ENCODE measurements at places on chromosomes 2 and 18.

- no peak for DNase-seq
These were observed 22.2 kb downstream of the BUB1 start for GRCh38 chr2:110655701-110656100.

GRCh38 chr2:239736358-239737143, 288.6 kb downstream of the NDUFA10 start:
- DNase-seq, result no peak

GRCh38 chr2:75607988-75608683, 38.4 kb upstream of the MRPL19 start:
- DNase-seq, result no peak

DNA sequence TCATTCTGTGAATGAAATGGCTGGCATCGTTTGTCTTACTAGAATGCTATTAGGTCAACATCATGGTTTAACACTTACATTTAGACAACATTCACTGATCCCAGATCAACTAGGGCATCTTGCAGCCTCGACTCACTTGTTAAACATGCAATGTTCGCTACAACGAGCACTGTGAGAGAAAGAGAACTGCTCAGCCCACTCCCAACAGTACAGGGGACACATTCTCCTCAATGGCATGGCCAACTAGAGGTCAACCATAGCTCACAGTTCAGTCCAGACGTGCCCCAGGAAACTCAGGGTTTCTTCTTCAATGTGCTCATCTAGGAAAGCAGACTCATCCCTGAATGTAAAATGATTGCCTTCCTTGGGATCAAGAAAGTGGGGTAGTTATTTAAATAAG, 5.9 kb downstream of the WIPF1 start:
- DNase-seq, result no peak

- no peak for DNase-seq
These were observed 7.1 kb downstream of the PCBP1 start for GRCh38 chr2:70094171-70094977.

GRCh38 chr18:56391931-56392590, 246.3 kb downstream of the TXNL1 start:
- no peak for DNase-seq

DNA sequence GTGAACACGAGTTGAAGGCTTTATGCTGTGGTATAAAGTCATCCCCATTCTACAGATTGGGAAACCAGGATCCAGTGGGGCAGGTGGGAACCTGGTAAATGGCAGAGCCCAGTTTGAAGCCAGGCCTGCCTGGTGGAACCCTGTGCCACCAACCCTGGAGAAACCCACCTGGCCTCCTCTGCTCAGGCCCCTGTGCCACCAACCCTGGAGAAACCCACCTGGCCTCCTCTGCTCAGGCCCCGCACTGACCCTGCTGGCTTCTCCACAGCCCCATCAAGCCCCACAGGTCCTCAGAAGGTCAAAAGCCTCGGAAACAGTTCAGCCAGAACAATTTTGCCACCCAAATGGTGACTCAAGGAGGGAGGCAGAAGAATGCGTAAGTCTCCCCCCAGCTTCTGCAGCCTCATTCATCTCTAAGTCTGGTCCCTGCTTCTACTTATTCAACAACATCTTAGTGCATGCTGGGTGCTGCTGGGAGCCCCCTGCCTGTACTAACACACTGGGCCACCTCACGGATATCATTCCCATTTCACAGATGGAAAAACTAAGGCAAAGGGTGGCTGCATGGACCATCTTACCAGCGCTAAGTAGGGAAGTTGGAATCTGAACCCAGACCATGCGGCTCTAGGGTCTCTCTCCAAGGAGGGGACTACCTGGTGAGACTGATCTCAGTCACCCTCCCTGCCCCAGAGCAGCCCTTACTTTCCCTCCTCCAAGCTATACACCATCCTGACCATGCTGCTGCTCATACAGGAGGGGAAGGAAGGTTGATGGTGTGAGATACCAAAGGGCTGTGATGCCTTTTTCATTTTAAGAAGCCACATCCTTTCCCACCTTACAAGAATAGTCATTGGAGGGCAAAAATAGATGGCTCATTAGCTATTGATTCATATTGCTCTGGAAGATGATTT, 93.7 kb upstream of the ID2 start:
- DNase-seq, result no peak

DNA sequence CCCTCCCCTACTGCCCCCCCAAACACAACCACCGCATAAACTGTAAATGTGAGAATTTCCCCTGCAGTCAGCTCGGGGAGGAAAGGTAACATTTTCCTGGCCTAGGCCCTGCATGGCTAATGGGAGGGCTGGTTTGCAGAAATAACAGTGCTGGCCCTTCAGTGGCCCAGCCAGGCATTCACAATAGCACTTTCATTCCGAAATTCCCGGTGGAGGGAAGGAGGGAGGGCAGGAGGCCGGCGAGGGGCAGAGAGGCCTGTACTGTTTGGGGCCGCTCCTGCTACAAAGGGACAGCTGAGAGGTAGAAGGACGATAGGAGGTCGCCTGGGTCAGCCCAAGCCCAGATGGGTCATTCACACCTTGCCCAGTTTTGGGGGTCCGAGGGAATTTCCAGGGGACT, 11.3 kb downstream of the CYP26B1 start:
- no peak for DNase-seq

- DNase-seq, result no peak
These were observed 105.9 kb upstream of the CREB1 start for GRCh38 chr2:207423886-207424285.

- no peak for DNase-seq
These were observed 328.4 kb downstream of the CLIP4 start for GRCh38 chr2:29443627-29444026.

DNA sequence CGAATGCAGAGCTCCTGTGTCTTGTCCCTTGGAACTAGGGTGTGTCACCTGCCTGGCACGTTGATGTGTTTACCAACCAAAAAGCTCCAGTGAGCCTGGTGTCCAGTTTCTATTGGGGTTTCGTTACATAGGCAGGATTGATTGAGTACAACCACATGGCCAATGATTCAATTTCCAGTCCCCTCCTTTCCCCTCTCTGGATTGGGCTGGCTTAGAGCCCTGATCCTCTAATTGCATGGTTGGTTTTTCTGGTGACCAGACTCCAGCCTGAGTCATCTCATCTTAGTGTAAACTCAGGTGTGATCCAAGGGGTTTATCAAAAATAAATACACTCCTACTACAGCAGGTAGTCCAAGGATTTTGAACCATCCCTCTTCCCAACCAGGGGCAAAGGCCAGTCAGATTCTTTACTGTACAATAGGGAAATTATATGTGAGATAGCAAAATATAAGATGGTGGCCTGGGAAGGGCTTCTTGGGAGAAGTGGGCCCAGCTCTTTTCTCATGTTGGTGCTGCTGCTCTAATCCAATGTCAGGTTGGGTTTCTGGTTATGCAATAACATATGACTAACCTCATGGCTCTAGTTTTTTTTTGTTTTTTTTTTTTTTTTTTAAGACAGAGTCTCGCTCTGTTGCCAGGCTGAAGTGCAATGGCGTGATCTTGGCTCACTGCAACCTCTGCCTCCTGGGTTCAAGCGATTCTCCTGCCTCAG, 64.7 kb upstream of the MGAT5 start:
- DNase-seq, result no peak

DNA sequence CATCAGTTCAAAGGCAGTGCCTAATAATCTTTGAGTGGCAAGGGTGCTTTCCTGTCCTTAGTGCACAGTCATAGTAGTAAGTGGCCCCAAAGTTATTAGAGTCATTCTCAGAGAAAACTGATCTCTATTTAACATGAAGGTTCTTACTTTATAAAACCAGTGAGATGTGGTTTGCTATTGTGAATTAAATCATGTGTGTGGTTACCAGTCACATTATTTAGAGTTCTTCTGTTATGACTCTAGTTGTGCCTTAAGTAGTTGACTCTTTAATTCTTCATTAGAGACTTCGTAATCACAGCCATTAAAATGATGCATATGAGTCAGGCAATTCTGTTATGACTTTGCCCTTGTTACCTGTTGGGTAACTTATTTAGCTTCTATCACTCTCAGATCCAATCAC, 1392.9 kb upstream of the ACVR2A start:
- DNase-seq, result no peak

DNA sequence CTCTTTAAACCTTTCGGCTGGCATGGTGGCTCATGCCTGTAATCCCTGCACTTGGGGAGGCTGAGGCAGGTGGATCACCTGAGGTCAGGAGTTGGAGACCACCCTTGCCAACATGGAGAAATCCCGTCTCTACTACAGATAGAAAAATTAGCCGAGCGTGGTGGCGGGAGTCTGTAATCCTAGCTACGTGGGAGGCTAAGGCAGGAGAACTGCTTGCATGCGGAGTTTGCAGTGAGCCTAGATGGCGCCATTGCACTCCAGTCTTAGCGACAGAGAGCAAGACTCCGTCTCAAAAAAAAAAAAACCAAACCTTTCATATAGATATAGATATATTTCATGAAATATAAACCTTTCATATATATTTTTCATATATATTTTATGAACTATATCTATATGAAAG, 864.7 kb downstream of the TRIB2 start:
- DNase-seq, result no peak

DNA sequence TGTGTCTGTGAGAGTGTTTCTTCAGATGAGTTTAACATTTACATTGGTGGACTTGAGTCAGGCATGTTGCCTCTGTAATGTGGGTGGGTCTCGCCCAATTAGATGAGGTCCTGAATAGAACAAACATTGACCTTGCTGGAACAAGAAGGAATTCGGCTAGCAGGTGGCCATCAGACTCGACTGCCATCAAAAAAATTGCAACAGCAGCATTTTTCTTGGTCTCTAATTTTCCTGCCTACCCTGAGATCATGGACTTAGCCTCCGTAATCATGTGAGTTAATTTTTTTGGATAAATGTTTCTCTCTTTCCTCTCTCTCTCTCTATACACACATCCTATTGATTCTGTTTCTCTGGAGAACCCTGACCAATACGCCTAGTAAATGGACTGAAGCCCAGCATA, 83.8 kb upstream of the ST6GAL2 start:
- DNase-seq, result no peak

DNA sequence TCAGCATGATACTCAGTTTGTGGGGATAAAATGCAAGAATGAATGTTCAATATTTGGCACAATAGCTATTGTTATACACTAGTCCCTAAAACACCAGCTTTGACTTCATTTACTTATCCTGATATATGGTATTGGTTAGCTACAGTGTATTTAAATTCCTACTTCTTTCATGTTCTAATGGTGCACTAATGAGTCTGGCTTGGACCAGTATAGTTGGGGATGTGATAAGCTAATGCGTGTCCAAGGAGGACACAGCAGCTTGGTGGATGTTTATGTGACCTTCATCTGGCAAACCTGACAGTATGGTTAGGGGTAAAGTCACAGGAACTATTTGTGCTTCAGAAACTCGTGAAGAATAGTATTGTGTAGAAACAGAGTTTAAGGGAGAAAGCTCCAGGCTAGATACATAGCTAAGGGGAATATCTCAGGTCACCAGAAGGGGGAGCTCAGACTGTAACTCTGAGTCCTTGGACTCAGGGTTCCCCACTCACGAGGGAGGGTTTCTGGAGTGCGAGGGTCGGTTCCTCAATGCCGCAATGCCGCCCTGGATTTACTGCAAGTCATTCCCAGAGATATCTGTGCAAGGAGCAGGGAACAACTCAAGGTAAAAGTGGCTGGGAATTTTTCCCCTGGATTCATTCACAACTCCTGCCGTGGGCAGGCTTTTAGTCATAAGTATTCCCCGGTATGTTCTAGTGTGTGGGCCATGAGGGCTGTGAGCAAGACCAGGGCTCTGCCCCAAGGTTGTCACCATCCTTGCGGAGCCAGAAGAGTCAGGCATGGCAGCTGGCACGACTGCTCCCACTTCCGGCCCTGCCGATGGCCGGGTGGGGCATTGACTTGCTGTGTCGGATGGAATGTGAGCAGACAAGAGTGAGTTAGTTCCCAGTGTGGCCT, 14.5 kb downstream of the IL1R2 start:
- peak; percentile 35 for DNase-seq

DNA sequence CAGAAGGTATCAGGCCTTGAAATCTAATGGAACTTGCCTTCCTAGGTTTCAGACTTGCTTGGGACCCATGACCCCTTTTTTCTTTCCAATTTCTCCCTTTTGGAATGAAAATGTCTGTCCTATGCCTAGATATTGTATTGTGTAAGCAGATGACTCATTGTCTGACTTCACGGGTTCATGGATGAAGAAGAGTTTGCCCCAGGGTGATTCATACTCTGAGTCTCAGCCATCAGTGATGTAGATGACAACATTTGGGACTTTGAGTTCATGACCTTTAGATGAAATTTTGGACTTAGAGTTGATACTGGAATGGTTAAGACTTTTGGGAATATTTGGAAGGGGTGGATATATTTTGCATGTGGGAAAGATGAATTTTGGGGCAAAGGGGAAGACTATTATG, 11.2 kb upstream of the SCYGR5 start:
- no peak for DNase-seq

- DNase-seq, result no peak
These were observed 118.4 kb downstream of the TWIST2 start for GRCh38 chr2:238966072-238966937.

DNA sequence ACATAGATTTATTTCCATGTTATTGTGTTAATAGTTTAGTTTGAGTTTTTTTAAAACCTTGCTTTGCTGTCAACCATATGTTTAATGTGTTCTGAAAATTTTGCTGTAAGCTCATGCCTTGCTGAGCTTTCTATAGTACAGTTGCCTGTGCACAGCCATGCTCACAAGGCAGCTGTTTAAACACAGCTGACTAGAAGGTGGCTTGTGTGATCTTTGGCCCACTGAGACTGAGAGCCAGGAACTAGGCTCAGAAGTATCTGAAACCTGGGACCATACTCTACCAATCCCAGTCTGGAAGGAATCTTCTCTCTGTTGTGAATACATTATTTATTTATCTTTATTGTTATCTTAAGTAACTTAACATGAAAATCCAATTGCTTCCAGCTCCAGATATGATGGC, 350.5 kb downstream of the KIAA1328 start:
- DNase-seq, result no peak

- no peak for DNase-seq
These were observed 2.5 kb downstream of the TLK1 start for GRCh38 chr2:171158036-171158789.

DNA sequence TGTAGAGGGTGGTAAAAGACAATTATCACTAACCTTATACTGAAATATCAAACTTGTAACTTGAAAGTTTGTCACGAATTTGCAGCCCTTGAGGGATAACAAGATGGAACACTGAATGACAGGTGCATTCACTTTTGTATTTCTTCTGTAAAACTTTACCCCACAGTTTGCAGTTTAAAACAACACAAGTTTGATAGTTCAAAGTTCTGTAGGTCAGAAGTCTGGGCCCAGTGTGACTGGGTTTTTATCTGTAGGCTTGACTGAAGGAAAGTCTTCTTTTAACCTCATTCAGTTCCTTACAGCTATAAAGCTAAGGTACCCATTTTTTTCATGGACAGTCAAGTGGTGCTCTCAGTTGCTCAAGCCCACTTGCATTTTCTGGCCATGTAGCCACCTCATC, 257.1 kb upstream of the NRXN1 start:
- no peak for DNase-seq

DNA sequence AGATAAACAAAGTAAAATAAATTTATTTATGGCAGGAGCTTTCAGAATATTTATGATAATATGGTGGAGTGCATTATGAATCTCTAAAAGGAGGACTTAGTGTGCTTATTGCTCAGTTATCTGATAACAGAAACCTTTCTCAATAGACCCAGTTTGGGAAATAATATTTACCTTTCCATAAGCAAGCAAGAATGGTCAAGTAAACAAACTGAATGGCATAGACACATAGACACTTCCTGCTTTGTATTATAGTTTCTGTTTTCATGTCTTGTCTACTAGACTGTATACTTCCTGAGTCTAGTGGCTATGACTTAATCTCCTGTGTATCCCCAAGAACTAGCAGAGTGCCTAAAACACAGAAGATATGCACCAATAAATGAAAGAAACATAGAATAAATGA, 87.8 kb downstream of the UPP2 start:
- DNase-seq, result no peak

Data from activated naive CD4-positive, alpha-beta T cell treated with anti-CD3 and anti-CD28 coated beads, Interleukin-2, amount 50 U/mL, for 16 hours (primary cell).